GM10248 (cell line): ENCODE measurements at places on chromosomes 2 and 18.
A peak's percentile ranks its signal among the peaks of the same experiment; 100 is the strongest.

GRCh38 chr2:126907671-126908070 is 9.0 kb downstream of the TEX51 start:
- no peak for DNase-seq

- DNase-seq: no peak
Observed at GRCh38 chr2:238851761-238852160, 3.9 kb downstream of the TWIST2 start.

DNA sequence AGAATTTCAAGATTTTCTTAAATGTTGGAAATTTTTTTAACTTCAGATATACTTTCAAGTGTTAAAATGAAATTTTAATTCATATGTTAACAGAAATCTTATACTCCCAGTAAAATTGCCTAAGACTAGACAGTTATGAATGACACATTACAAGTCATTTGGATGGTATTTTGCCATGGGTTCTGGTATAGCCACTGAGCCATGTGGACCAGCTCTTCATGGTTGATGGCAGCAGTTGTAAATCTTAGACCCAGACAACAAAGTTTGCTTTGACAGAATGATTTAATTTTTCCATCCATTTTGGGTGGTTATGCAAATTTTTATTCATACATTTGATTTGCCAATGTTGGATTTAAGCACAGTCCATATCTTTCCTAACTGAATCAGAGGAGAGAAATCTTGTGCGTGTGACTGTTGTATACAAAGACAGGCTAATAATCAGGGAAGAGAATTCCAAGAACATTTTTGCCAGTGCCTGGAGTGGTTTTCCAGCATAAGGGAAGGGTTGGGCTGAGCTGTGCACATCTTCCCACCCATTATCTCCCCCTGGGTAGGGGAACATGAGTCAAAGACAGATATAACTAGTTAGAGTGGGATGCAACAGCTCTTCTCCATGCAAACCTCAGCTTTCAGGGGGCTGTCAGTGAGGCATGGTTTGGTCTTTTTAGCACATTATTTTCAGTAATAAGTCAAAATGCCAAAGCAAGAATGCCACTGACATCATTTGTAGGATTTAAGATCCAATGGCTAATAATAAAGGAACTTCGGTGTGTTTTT is 28.1 kb upstream of the INPP4A start:
- DNase-seq: no peak

DNA sequence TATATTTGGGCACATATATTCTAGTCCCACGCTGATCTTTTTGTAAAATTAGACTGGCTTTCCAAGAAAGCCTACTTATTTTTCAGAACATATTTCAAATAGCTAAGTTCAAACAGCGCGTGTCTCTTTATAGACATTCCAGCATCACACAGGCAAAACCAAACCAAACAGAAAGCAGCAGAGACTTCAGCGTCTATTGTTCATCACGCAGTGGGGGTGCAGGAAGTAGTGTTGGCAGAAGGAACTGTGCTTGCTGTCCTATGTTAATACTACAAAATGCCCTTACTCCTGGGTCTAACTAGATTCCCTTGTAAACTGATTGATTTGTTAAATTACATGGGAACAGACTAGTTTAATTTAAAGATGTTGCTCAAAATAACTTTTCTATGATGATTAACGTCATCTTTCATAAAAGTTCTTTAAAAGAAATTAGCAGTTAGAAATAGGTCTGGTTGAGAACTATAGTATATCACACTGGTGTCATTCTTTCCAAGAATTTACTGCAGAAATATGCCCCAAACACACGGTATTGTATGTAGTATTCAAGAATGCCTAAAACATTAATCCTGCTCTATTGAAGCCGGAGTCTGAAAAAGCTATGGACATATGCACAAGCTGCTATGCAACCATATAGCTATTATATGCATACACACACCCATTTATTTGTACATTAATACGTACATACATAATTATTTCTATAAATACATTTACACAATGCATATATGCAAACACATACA is 436.3 kb downstream of the CBLN2 start:
- DNase-seq: no peak

- DNase-seq: no peak
Observed at GRCh38 chr2:147204102-147204501, 640.7 kb upstream of the ACVR2A start.

DNA sequence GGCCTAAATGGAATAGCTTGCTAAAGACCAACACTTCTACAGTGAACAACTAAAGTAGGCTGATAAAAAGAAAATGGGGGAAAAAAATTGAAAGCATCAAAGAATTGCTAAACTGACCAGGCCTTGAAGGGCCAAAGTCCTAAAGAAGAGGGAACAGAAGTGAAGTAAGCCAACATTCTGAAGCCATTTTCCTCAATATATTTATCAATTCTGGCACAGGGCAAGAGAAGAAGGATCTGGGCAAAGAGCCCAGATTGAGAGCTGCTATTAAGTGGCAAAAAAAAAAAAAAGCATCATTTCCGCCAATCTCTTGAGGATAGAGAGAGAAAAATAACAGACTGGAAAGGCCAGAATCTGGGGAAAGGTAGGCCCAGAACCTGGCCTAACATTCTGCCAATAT is 25.7 kb downstream of the FANCL start:
- DNase-seq: no peak

GRCh38 chr2:141766225-141766624 is 364.6 kb downstream of the LRP1B start:
- DNase-seq: no peak

- peak; percentile 20 for DNase-seq
Observed at GRCh38 chr18:63831080-63831788, 56.0 kb downstream of the SERPINB7 start.

GRCh38 chr2:34012715-34013302 is 413.7 kb upstream of the FAM98A start:
- no peak for DNase-seq

GRCh38 chr2:106343274-106343673 is 124.9 kb downstream of the RGPD3 start:
- DNase-seq: no peak

GRCh38 chr2:84833481-84834150 is 47.3 kb downstream of the TRABD2A start:
- DNase-seq: no peak

- DNase-seq: no peak
Observed at GRCh38 chr2:46118656-46119371, 178.4 kb upstream of the EPAS1 start.

DNA sequence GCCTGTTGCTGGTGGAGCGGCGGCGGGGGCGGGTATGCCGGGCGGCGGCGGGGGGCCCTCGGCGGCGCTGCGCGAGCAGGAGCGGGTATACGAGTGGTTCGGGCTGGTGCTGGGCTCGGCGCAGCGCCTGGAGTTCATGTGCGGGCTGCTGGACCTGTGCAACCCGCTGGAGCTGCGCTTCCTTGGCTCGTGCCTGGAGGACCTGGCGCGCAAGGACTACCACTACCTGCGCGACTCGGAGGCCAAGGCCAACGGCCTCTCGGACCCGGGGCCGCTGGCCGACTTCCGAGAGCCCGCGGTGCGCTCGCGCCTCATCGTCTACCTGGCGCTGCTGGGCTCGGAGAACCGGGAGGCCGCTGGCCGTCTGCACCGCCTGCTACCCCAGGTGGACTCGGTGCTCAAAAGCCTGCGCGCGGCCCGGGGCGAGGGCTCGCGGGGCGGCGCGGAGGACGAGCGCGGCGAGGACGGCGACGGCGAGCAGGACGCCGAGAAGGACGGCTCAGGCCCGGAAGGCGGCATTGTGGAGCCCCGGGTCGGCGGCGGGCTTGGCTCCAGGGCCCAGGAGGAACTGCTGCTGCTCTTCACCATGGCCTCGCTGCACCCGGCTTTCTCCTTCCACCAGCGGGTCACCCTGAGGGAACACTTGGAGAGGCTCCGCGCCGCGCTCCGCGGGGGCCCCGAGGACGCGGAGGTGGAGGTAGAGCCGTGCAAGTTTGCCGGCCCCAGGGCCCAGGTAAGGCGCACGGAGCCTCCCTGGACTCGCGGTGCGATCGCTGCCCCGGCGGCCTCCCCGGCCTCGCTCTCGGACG is 1.0 kb downstream of the ZCCHC2 start:
- DNase-seq: no peak

GRCh38 chr2:231228223-231228622 is 29.8 kb downstream of the ARMC9 start:
- DNase-seq: peak; percentile 70

DNA sequence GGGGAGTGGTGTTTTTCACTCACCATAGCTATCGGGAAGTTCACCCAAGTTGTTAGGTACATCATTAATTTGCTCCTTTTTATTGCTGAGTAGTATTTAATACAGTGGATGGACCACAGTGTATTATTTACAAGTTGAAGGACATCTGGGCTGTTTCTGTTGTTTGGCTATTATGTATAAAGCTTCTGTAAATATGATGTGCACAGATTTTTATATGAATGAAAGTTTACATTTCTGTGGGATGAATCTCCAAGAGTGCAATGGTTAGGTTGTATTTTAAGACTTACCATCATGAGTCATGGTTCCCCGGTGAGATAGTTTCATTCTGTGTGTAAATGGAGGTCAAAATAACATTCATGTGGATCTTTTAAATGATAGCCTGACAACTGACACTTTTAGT is 337.4 kb downstream of the PTPRM start:
- DNase-seq: no peak

DNA sequence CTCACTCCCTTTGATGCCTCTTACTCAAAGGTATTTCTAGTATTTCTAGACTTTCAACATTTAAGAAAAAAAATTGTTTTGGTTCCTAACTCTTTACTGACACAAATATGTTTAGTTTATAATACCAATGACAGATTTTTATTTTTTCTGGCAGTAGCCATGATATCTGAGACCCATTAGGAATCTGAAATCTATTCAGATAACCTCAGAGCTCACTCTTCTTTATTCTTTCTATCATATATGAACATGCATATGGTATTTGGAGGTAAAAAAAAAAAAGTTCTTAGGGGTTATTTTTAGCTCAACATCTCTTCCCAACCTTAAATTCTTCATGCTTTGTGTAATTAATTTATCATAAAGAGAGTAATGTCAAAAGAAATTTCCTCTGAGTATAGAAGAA is 465.5 kb downstream of the CDH2 start:
- DNase-seq: no peak

GRCh38 chr2:1538663-1539062 is 125.4 kb downstream of the TPO start:
- no peak for DNase-seq

DNA sequence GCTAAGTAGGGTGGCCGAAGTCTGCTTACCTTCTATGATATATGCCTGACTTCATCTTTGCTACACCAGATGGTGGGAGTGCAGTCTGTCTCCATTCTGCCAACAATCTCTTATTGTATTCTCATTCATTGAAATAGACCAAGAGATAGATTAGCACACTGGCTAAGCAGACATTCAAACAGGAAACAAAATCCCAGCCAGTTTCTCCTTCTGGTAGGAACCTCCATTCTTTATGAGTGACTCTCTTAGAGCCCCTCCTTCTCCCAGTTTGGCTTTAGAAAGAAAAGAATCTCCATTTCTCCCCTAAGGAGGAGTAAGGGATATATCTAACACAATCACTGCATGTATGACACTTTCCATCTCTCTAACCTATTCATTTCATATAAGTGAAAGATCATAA is 118.9 kb upstream of the COL5A2 start:
- DNase-seq: no peak

DNA sequence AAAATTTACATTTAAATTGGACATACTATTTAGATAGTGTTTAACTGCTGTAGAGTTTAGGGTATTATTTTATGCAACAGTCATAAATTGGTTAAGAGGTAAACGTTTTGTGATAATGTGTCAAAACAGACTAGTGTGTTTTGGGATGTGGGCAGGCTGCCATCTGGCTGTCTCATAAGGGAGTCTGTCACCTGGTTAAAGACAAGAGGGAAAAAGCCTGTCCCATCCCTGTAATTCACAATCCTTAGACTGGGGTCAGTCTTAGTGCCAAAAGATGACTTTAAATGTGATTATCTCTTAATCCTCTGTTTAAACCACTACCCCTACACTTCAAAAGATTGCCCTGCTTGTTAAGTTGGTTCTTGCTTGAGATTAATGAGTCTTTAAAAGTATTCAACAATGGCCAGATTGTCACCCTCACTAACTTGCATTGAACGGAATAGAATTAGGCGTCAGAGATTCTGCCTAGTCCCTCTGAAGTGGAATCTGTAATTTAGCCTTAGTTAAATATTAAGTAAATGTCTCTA is 59.2 kb downstream of the SGPP2 start:
- DNase-seq: no peak

DNA sequence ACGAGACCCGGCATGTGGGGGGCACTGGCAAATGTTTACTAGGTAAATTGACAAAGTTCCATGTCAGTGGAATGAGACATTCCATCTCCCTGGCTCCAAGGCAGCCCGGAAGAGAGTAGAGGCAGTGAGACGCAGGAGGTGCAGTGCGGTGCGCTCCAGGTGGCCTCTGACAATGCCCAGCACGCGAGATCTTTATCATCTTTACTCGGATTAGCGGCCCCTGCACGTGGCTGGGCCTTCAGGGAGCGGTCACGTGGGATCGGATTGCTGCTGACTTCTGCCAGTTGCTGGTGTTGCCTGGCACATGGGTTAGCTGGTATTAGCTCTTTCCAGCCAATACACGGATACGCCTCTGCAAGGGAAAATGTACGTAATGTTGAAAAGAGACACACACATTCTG is 151.2 kb upstream of the ALKAL2 start:
- DNase-seq: no peak

GRCh38 chr18:57437766-57438671 is 2.8 kb downstream of the ONECUT2 start:
- peak; percentile 68 for DNase-seq

- no peak for DNase-seq
Observed at GRCh38 chr18:50444539-50444938, 69.7 kb downstream of the SKA1 start.

DNA sequence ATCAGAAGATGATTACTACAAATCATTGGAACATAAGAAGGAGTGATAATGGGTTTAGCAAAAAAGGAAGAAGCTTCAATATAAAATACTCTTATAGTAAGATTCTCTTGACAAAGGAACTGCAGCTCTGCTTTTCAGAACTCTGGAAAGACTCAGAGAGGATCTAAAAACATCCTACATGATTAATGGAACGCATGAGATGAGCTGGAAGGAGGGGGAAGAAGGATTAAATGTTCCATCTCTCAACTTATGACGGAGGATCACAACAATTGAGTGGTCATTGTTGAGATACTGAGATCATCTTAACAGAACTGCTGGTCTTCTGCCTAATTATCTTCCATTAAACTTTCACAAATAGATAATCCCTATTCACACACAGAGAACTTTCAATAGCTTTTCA is 267.5 kb upstream of the SLC8A1 start:
- no peak for DNase-seq

- no peak for DNase-seq
Observed at GRCh38 chr18:59952283-59953007, 52.6 kb downstream of the PMAIP1 start.

DNA sequence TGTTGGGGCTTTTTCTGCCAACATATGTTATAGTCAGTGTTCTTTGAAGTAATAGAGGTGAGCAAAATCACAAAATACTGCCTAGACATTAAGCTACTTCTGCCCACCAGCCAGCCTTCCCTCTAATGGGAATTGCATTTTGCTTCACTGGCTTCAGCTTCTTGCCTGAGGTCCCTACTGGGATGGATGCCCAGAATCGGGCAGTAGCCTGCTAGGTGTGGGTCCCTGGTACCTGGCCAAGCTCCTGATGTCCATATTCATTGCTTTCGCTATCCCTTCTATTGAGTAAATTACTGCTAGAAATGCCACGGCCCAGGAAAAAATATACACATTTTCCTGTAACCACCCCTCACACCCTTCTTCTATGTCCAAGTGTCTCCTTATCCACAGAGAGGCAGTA is 27.0 kb downstream of the CRYGD start:
- DNase-seq: no peak

- DNase-seq: no peak
Observed at GRCh38 chr2:219290381-219291171, 11.4 kb downstream of the DNAJB2 start.

- no peak for DNase-seq
Observed at GRCh38 chr18:75071484-75071785, 137.5 kb downstream of the PTGR3 start.

GRCh38 chr2:218961651-218962570 is 2.4 kb downstream of the CDK5R2 start:
- DNase-seq: peak; percentile 37
